Pons (tissue), 1 donor: ENCODE measurements at places on chromosomes 5 and 9.

DNA sequence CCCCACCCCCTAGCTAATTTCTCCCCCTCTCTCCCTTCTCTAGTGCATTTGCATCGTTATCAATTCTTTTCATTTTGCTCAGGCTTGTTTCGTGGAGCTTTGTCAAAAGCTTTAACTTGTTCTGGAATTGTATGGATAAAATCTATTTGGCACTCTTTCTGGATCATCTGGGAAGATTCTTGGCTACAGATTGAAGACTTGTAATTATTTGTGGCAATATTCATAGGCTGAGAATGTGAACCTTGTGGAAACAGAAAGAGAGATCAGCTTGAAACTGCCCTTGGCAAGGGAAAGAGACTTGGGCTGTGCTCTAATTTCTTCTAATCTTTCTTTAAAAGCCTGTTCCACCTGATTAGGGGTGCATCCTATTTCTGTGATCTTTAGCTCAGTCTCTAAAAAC, 340.6 kb upstream of the DAB2 start:
- DNase-seq = no peak

- DNase-seq = no peak
These were observed 8.2 kb upstream of the AHRR start for GRCh38 chr5:313265-313664.

GRCh38 chr9:16728137-16728508, 142.3 kb downstream of the BNC2 start:
- DNase-seq = no peak

- DNase-seq = no peak
These were observed 139.0 kb downstream of the CACNA1B start for GRCh38 chr9:138016406-138017187.

GRCh38 chr5:14895301-14895700, 23.7 kb upstream of the ANKH start:
- no peak for DNase-seq

- no peak for DNase-seq
These were observed 93.0 kb upstream of the COL5A1 start for GRCh38 chr9:134548618-134549017.

GRCh38 chr5:170333161-170333910, 35.8 kb upstream of the LCP2 start:
- DNase-seq = peak; percentile 70

GRCh38 chr5:71751422-71751821, 32.3 kb downstream of the CARTPT start:
- DNase-seq = no peak

- no peak for DNase-seq
These were observed 638.3 kb downstream of the NR2F1-AS1 start for GRCh38 chr5:92942762-92943161.

- peak; percentile 74 for DNase-seq
These were observed 21.9 kb downstream of the DEPDC1B start for GRCh38 chr5:60677850-60678664.

GRCh38 chr5:142820447-142820846, 50.3 kb downstream of the ARHGAP26 start:
- no peak for DNase-seq

DNA sequence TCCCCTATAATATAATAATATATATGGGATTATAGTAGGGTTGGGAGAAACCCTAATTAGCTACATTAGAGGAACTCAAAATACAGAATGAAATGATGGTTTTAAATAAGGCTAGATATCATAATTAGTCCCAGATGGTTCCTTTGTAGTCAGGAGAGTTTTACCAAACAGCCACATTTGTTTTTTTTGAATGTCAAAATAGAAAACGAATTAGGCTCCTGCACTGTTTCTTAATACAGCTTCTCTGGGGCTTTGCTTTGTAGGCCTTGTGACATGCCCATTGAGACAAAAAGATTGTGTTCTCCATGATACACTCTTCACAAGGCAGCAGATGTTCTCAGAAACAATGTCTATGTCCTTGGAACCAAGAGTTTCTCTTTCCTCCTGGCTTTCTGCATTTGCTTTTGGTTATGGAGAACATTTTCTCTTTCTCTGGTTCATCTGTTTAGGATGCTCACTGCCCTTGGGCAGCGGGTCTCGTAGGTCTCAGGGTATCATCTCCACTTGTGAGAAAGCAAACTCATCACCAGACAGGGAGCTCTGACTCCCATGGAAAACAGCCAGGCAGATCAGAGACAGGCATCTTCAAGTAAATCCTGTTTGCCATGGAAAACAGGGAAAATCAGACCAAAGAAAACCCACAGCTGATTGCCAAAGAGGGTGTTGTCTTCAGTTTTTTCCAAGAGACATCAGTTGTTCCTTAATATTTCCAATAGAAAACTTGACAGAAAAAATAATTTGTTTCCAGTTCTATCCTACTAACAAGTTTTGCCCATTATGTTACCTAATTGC, 54.1 kb upstream of the RPS23 start:
- DNase-seq = no peak

DNA sequence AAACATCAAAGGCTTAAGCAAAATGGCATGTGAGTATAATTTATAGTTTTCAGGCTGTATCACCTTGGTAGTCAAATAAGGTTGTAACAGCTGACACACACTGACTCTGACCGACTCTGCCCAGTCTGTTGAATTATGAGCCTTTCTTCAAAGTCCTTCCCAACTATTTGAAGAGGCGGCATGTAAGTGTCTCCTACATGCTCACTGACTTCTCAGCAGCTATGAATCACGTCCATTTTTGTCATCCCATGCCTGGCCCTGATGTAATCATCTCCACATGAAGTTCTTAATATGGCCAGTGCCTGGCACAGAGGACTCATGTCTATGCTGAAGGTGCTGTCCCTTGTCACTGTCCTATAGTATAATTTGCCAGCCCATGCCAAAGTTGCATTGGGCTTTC, 5.1 kb upstream of the PTBP3 start:
- DNase-seq = no peak

GRCh38 chr9:5195463-5195862, 10.0 kb upstream of the INSL6 start:
- DNase-seq = no peak

DNA sequence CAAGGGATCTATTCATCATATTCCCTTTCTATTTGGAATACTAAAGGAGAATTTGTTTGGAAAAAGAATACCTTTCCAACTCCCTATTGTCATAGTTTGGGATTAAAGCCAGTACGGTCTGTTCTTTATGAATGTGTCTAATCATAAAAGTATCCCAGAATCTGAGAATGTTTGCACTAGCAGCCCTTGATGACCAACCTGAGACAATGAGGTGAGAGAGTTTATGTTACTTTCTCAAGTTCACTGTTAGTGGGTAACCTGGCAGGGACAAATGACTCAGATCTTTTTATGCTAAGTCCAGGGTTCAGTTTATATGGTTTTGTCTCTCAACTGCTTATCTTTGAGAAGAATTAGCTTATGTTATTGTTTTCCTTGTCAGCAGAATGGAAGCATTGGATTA, 25.3 kb upstream of the TLR4 start:
- DNase-seq = no peak

DNA sequence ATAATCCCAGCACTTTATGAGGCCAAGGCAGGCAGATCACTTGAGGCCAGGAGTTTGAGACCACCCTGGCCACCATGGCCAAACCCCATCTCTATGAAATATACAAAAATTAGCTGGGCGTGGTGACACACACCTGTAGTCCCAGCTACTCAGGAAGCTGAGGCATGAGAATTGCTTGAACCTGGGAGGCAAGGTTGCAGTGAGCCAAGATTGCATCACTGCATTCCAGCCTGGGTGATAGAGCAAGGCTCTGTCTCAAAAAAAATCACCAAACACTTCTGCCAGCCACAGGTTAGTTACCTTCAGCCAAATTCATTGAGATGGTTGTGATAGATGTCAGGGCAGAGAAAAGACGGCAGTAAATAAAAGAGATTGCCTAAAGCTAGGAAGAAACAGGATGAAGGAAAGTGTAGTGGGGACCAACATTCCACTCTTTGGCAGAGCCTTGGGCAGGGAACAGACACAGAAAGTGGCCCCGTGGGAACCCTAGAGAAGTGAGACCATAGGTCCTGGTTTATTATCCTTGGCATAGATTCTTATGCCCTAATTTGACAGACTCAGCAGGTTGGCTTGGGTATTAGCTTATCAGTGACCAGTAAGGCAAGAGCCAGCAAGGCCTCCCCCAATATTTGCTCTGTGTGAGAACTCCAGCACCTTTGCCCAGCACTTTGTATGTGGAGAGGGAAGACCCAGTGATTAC, 5.5 kb upstream of the CEP120 start:
- no peak for DNase-seq

DNA sequence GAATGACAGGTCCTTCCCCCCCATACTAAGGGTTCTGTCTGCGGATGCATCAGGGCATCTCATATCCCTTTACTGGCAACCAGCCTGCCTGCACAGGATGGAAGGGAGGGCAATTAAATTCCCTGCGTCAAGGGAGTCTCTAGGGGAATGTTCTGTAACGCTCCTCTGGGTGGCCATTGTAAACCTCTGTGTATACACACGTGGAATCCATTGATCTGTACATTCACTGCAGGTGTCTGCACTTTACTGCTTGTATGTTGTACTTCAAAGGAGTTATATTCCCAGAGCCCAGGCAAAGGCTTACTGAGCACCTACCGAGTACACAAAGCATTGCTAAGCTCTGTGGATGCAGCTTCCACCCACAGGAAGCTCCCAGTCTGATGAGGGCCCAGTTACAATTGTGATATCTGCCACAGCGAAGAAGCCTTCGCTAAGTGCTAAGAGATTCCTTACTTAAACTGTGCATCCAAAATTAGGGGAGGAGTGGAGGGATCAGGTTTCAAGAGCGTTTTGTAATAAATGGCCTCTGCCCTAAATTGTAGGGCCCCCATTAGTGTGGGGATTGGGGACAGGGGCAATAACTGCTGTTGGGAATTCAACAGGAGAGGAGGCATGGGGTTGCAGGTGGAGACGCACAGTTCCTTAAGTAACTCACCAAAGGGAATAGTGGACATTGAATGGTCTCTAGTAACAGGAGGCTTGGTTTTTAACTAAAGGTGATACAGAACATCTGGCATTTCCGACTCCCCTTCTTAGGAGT, 1.5 kb upstream of the RETREG1 start:
- DNase-seq = no peak

DNA sequence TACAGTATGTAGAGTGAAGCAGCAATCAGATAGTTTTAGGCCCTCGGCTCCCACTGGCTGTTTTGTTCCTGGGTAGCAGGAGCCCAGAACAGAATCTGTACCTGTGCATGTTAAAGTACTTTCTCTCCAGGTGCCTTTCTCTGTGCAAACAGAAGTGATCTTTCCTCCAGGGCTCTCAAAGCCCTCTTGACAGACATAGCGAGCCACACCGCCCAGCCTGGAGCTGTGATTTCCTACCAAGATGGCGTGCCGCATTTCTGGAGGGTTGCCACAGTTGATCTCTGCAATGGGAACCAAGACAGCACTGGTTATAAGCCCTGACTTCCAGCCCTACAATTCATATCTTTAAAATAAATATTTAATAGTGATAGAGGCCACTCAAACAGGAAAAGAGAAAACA, 50.9 kb downstream of the SUSD1 start:
- DNase-seq = no peak

DNA sequence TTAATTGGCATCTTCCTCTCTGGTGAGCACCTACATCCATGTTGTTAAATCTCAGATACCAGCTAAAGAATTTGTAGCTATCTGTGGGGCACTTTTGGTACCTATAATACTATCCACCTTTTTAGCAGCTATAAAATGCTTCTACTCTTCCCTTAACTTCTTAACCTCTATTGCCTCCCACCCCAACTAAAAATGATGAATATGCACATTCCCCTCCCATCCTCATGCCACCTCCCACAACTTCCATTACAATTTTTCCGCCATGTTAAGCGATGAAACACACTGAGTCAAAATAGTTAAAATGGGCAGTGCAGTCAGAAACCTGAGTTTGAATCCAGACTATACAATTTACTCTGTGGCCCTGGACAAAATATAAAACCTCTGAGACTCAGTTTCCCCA, 10.1 kb downstream of the SSBP2 start:
- DNase-seq = no peak

- DNase-seq = no peak
These were observed 17.4 kb upstream of the ENTREP1 start for GRCh38 chr9:69307446-69308205.

- peak; percentile 15 for DNase-seq
These were observed at the start of gene CORO2A for GRCh38 chr9:98192503-98193335. CORO2A (minus strand) TSS chr9:98192637; CDS start chr9:98157660, 34,977 bp downstream.

DNA sequence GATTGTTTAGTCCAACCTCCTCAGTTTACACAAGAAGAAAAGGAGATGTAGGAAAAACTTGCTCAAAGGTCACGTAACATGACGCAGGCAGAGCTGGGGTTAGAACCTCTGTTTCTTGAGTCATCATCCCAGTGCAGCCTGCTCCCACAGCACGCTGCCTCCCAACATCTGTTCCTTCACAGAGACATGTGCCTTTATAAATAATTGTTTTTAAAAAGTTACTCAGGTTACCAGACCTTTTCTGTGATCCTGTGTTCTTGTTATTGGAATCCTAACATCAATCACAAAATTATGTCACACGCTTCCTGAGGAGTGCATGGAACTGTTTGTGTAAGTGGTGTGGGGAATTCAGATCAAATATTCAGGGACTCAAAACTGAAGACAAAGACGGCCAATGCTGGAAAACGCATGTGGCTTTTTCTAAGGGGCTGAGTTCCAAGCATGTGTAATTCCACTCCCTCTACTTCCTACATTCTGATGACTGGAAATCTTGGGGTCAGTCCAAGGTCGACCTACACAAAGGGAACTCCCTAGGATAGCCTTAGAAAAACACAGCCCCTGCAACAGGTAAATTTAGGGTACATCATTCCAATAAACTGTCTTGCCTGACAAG, 184.3 kb downstream of the TSSK1B start:
- peak; percentile 22 for DNase-seq

DNA sequence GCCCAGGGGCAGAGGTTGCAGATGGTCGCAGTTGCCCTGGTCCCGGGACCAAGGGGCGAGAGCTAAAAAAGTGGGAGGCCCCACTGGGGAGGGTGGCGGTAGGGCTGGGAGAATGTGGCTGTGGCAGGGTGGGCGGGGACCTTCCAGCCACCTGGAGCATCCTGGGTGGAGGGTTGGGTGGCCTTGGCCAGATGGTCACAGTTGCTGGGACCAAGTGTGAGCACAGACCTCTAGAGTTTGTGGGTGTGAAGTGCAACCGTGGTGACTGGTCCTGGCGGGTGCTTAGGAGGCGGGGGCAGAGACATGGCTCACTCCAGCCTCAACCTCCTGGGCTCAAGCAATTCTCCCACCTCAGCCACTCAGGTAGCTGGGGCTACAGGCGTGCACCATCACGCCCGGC, 5.7 kb upstream of the TRAF2 start:
- DNase-seq = no peak

DNA sequence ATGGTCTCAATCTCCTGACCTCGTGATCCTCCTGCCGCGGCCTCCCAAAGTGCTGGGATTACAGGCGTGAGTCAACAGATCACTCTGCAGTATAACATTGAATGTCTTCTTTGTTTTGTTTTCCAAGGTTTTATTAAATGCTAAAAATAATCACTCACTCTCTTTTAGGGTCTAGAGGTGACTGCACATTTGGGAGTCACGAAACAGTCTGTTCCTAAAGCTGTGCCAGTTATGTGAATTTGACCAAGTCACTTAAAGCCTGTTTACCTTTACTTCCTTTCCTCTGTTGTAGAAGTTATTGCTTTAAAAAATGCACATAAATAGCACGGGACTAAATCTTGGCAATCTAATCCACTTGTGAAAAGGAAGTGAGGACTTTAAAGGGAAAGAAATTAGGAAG, 304.9 kb upstream of the PTGER4 start:
- no peak for DNase-seq

GRCh38 chr9:132942541-132943182, 1.8 kb downstream of the TSC1 start:
- no peak for DNase-seq
